Tibial nerve (tissue), 4 donors: ENCODE measurements at places on chromosomes 1 and 21.
A peak's percentile ranks its signal among the peaks of the same experiment; 100 is the strongest.

- H3K36me3 ChIP-seq = no peaks in the 10 kb centered on the region
- no peaks in the 10 kb centered on the region for H3K27me3 ChIP-seq
- H3K4me3 ChIP-seq = no peak overlapping the region
These were observed 38.0 kb upstream of the SERBP1 start for GRCh38 chr1:67468066-67468718.

DNA sequence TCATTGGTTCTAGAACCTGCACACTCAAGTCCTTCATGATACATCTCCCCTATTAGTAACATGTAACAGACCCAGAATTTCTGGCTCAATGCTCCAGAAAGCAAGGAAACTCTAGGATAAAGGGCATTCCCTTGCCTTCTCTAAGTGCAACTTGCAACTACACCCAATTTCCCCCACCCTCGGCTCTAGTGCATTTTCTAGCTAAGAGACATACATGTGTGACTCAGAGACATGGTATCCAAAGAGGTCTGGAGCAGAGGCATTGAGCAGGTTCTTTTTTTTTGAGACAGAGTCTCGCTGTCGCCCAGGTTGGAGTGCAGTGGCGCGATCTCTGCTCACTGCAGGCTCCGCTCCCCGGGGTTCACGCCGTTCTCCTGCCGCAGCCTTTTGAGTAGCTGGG is 132.9 kb downstream of the ZC3H11B start:
- no peaks in the 10 kb centered on the region for H3K36me3 ChIP-seq
- no peak for DNase-seq
- H3K27me3 ChIP-seq = no peaks in the 10 kb centered on the region
- no peak overlapping the region for H3K27ac ChIP-seq
- H3K4me3 ChIP-seq = no peak overlapping the region
- H3K4me1 ChIP-seq = no peaks in the 10 kb centered on the region

GRCh38 chr1:163973586-163973985 is 585.4 kb upstream of the PBX1 start:
- no peak overlapping the region for H3K4me3 ChIP-seq
- H3K4me1 ChIP-seq = no peaks in the 10 kb centered on the region
- no peaks in the 10 kb centered on the region for H3K36me3 ChIP-seq
- no peaks in the 10 kb centered on the region for H3K27me3 ChIP-seq
- no peak overlapping the region for H3K27ac ChIP-seq

- H3K27ac ChIP-seq = no peak overlapping the region
- DNase-seq = no peak
- no peak overlapping the region for H3K4me3 ChIP-seq
These were observed 80.6 kb downstream of the TGFBR3 start for GRCh38 chr1:91805311-91805801.

DNA sequence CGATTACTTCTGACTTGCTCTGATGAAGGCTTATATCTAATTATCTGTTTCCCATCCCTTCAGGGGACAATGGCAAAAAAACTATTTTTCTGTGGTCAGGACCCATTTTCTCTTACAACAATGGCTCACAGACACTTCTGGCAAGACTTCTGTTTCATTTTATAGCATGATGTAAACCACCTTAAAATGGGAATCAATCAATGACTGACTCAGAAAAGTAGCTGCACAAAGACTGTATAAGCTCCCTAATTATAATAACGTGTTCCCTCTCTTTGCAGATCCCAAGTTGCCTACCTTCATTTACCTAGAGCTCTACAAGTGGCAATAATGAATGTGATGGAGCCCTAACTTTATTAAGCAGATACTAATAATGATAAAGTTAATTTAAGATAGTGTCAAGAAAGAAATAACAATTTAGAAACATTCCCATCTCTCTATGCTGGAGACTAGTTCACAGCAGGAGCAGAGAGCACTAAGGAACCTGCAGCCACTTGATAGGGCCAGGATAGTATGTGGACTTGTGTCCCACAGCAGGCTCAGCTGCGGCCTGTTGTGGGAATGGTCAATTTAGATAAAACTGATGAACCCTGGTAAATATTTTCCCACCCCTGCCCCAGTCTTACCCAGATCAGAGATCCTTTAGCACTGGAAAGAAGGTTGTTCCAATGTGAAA is 538 bp downstream of the GBP2 start:
- H3K4me1 ChIP-seq = peaks cover 59% of the 10 kb centered on the region
- H3K27me3 ChIP-seq = no peaks in the 10 kb centered on the region
- no peak for DNase-seq
- H3K27ac ChIP-seq = peak overlapping the region; percentile 92

DNA sequence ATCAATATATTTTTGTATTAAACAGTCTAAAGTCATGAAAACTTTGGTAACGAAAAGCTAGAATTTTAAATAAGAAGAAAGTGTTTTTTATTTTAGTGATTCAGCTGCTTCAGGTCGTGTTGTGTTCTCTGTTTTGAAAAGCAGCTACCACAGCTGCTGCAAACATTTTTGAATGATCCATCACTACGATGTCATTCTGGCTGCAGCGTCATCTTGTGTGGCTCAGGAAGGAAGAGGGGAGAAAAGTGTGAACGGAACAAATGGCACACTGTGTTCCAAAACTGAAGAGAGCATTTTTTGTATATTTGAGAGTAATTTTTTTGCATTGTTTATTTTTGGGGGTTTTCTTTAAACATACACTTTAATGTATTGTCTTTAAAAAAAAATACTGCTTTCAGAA is 323.0 kb upstream of the ADGRL2 start:
- no peaks in the 10 kb centered on the region for H3K4me1 ChIP-seq
- no peaks in the 10 kb centered on the region for H3K27me3 ChIP-seq

GRCh38 chr1:119286587-119287181 is 81.9 kb upstream of the HAO2 start:
- H3K27me3 ChIP-seq = no peaks in the 10 kb centered on the region
- H3K27ac ChIP-seq = no peak overlapping the region
- H3K4me3 ChIP-seq = no peak overlapping the region
- H3K4me1 ChIP-seq = no peaks in the 10 kb centered on the region
- H3K36me3 ChIP-seq = no peaks in the 10 kb centered on the region

- H3K4me1 ChIP-seq = no peaks in the 10 kb centered on the region
- no peaks in the 10 kb centered on the region for H3K27me3 ChIP-seq
- H3K36me3 ChIP-seq = no peaks in the 10 kb centered on the region
- no peak overlapping the region for H3K27ac ChIP-seq
- no peak for DNase-seq
- no peak overlapping the region for H3K4me3 ChIP-seq
These were observed 149.8 kb downstream of the PDE4B start for GRCh38 chr1:65942476-65942875.

- no peaks in the 10 kb centered on the region for H3K27me3 ChIP-seq
- H3K27ac ChIP-seq = no peak overlapping the region
- no peaks in the 10 kb centered on the region for H3K4me1 ChIP-seq
- no peaks in the 10 kb centered on the region for H3K36me3 ChIP-seq
These were observed 61.9 kb downstream of the PTPRU start for GRCh38 chr1:29298246-29298645.
